Central memory CD4-positive, alpha-beta T cell (primary cell): ENCODE measurements at places on chromosomes 7 and 10.

DNA sequence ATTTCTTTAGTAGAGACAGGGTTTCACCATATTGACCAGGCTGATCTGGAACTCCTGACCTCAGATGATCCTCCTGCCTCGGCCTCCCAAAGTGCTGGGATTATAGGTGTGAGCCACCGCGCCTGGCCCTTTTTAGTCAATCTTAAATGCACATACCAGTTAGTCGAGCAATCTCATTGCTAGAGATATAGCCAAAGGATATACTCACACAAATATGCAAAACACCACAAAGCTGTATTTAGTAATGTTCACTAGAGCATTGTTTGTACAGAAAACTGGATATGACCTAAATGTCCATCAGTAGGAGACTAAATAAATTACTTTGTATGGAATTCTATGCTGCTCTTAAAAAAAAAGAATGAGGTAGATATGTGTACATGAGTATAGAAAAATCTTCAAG, 24.5 kb upstream of the IL6 start:
- no peak for DNase-seq

GRCh38 chr10:60410970-60411369, 21.3 kb upstream of the ANK3 start:
- DNase-seq: no peak

DNA sequence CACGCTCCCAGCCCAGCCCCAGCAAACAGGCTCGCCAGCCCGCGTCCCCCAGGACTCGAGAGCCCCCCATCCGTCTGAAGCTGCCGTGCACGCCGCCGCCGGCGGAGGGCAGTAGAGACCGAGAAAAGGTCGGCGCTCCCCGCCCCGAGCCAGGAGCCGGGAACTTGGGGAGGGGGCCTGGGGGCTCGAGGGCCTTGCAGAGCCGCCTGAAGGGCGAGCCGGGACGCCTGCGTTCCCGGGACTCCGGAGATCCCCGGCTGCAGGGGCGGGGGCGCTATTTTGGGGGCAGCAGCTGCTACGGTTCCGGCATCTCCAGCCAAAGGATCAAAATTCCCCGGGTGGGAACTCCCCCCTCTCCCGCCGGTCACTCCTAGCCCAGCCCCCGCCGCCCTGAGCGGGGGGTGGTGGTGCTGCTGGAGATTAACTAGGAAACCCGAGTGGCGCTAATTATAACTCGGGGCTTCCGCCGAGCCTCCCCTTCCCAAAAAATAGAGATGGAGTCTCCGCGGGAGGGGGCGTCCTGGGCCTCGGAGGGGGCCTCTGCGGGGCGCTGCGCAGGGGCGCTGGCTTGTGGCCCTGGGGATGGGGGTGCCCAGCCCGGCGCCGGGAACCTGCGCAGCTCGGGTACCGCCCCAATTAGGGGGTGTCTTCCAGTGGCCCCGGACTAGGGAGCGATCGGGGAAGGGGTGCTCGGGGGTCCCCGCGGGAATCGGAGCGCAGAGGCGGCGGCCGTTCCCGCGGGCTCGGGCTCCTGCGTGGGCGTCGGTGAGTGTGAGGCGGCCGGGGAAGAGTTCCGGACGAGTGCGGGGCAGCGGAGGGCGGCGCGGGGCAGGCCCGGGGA, 608 bp downstream of the ACHE start:
- no peak for DNase-seq

DNA sequence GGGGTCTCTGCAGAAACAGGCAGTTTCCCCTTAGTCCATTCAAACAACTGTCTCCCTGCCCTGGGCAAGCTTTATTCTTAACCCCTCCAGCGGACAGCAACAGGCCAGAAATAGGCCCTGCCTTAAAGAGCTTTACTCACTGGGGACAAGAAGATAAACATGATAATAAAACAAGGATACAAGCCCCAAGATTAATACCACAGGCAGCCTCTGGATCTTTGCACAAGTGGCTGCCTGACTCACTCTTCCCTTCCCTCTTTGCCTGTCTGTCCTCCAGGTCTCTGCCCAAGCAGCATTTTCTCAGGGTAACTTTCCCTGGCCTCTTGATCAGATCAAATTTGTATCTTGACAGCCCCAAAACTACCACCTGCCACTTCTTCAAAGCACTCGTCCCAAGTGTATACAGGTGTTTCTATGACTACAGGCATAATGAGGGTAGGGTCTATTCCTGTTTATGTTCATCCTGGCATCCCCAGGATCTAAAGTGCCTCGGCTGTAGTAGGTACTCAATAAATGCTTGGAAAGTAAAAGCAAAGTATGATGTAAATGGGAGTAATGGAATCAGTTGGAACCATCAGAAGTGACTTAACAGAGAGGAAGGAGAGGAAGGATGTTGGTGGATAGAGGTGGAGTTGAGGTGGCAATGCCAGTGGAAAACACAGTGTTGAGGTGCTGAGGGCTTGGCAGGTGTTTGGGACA, 7.0 kb upstream of the CAMK2G start:
- DNase-seq: no peak

DNA sequence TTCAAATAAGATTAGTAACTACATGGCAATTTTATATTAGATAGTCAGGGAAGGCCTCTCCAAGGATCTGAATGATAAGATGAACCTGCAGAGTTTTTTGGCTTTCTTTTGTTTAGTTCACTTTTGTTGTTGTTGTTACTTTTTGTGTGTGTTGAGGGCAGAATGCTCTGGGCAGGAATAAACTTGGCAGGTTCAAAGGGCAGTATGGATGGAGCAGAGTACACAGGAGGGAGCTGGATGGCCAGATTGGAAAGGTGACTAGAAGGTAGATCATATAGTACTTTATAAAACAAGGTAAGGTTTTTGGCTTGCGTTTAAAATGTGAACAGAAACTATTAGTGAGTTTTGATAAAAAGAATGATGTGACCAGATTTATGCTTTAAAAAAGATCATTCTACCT, 17.9 kb downstream of the CROT start:
- DNase-seq: no peak

DNA sequence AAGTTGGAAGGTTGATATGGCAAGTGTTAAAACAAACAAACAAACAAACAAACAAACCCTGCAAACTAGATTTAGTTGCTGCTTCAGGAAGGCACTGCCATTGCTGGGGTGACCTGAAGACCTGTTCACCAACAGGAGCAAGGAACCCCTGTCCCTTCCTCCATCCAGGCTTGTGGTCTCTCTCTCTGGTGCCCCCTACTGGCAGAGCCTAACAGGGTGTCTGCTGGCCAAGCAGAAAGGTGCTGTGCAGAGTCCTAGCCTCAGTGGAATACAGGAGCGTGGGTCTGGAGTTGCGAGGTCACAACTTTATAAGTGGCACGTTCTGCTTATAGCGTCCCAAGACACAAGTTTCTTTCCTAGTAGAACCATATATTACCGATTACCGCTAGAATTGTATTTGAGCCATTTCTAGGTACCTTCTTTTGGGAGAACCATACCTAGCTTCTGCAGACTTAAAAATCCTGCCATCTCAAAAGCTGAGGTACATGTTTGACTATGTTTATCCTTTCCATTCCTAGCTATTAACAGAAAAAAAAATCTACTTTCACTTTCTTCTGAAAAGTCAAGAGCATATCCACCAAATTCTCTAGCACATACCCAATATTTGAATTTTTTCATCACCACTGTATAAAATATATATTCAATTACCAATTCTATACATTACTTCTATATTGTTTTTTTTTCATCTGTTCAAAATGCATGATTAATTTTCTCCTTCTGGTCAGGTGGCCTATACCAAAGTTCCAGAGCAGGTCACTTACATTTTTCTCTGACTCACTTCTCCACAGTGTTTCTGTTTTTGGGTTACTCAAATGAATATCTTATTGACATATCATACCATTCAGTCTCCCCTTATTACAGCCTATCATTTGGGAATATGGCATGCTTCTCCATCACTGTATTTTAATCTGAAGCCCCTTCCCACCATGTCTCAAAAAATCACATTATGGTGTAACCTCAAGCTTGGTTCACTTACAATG, 29.1 kb upstream of the CALD1 start:
- DNase-seq: peak; percentile 53

DNA sequence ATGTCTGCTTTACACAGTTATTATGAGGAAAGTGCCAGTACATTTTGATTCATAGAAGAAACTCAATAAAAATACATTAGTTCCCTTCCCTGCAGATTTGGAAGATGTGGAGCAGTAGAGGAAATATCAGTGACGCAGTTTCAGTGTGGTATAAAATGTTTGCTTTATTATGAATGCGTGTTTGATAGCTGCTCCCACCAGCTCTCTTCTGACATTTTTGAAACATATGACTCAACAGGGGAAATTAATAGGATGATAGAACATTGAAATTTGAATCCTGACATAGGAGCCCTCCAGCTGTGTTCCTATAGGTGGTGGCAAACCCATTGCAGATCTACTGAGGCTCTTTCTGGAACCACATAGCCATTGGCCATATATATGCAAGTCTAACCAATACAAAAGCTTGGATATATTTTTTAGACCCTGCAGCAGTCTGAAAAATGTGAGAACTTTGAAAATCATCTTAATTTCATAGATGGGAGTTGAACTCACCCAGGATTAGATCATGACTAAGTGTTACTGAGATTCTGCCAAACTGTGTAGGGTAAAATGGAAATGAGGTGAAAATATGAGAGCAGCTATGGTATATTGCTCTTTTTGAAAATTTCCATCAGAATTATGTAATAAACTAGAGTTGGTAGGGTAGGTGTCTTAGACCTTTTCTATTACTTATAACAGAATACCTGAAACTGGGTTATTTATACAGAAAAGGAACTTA, 47.8 kb downstream of the BZW2 start:
- DNase-seq: no peak

DNA sequence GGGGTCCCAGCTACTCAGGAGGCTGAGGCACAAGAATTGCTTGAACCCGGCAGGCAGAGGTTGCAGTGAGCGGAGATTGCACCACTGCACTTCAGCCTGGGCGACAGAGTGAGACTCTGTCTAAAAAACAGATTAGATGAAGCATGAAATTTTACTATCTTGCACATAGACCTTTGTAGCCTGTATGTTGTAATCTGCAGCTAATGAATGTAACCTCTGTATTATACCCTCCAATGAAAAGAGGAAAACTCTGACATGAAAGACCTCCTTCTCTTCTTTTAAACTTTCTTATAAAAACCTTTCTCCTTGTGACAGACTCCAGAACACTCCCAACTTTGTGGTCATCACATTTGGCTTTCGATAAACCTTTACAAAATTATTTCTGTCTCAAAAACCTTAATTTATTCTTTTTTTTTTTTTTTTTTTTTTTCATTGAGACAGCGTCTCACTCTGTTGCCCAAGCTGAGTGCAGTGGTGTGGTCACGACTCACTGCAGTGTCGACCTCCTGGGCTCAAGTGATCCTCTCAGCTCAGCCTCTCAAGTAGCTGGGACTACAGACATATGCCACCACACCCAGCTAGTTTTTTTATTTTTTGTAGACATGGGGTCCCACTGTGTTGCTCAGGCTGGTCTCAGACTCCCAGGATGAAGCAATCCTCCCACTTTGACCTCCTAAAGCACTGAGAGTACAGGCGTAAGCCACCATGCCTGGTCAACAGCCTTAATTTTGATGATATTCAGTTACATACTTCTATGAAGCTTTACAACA, 97.4 kb downstream of the SVOPL start:
- DNase-seq: no peak

DNA sequence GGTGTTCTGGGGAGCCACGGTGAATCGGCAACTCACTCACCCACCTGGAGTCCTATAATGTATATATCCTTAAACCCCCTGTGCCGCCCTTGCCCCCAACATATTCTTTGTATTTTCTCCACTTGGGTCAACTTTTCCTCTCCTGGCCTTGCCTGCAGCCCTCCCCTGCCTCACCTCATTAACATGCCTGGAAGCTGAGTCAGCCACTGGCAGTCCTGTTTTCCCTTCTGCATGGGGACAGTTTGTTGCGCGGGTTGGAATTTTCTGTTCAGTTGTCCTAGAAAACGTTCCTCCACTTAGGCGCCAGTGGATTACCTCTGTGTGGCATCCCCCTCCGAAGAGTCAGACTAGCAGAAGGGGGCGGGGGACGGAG, 97.4 kb downstream of the C10orf105 start:
- no peak for DNase-seq

GRCh38 chr7:112571852-112572607, 91.2 kb downstream of the LSMEM1 start:
- DNase-seq: no peak

DNA sequence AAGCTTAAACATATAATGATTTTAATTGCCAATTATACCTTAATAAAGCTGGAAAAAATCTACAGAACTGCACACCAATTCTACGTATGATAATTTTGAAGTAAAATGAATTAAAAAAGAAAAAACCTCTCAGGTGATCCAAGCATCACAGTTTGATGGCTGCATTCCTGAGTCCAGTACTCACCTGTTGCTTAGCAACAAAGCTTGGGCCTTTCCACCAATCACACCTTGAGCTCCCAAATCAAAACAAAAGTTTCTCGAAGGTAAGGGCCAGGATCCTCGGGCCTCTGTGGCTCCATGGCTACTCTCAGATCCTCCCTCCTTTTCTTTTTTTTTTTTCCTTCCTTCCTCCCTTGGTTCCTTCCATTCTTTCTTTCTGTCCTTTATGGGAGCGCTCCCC, 137.2 kb upstream of the PCBD1 start:
- no peak for DNase-seq

- DNase-seq: no peak
Observed at GRCh38 chr10:66353422-66353821, 572.4 kb upstream of the LRRTM3 start.

DNA sequence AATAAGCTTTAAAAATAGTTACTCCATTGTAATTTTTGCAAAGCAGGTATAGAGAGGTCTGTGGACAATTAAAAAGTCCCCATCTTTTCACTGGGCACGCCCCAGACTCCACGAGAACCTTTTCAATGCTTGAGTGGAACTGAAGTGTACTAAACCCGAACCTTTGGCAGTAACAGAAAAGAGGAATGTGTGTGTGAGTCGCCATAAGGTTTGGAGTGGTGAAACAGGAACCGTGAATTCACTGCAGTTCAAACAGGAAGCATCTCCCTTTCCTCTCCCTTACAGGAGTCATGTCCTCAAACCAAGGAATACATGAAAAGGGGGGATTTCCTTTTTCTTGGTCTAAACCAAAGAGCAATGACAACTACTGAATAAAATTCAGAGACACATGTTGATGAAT, 23.2 kb downstream of the NDUFB2 start:
- DNase-seq: no peak

DNA sequence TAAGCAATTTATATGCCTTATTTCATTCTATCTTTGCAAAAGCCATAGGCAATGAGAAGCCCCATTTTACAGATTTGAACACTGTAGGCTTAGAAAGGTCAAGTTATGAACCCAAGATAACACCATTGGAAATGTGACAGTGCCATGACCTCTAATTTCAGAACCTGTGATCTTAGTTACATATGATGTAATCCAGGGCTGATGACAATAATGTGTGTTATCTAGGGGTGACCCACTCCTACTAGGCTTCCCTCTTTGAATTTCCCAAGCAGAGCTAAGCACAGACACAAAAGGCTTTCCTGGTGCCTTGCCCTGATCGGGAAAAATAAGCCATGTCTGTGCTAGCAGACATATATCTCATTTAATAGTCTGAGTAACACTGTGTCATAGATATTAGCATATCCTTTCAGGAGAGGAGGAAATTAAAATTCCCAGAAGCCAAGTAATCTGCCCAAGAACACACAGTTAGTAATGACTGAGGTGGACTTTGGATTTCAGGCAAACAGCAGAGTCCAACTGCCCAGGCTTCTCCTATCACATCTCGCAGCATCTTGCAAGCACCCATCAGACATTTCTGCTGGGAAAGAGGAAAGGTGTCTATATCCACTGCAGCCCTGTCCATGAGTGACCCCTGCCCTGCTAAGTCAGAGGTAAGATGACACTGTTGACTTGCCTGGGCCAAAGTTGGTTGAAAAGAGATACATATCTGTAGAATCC, 2.8 kb upstream of the TECTB start:
- DNase-seq: no peak
